Upper lobe of right lung (tissue), 1 donor: ENCODE measurements at places on chromosomes 6 and 20.

- no peak for DNase-seq
Measured at GRCh38 chr6:135493218-135493961, 4.2 kb downstream of the AHI1 start.

GRCh38 chr6:158916617-158917016 is 83.4 kb downstream of the RSPH3 start:
- DNase-seq, result no peak

DNA sequence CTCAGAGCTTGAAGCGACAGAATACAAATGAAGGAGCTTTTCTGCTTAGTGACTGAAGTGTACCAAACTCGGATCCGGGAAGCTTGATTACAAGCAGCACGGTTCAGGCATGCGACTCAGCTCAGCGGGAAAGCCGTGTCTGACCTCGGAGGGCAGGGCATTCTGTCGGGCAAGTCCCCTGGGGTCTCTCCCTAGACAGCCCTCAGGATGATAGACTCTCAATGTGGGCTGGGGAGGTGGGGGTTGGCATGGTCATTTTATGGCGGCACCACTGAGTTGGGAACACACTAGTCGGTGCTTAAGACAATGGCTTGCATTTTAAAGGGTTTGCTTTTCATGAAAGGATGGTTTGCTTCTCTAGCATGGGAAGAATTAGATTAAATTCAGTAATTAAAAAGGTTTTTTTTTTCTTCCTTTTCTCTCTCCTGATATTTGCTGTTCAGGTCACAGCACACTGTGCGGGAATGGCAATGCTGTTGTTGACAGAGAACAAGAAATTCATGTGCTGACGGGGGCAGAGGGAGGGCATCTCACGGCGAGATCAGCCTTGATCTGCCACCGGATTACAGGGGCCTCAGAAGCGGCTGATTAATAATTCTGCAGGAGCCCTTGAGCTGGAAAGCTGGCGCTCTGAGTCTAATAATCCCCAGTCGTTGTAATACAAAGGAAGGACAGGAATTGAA is 80.7 kb upstream of the TRAF3IP2 start:
- no peak for DNase-seq

- no peak for DNase-seq
Measured at GRCh38 chr6:25878721-25879322, 4.8 kb upstream of the SLC17A3 start.

DNA sequence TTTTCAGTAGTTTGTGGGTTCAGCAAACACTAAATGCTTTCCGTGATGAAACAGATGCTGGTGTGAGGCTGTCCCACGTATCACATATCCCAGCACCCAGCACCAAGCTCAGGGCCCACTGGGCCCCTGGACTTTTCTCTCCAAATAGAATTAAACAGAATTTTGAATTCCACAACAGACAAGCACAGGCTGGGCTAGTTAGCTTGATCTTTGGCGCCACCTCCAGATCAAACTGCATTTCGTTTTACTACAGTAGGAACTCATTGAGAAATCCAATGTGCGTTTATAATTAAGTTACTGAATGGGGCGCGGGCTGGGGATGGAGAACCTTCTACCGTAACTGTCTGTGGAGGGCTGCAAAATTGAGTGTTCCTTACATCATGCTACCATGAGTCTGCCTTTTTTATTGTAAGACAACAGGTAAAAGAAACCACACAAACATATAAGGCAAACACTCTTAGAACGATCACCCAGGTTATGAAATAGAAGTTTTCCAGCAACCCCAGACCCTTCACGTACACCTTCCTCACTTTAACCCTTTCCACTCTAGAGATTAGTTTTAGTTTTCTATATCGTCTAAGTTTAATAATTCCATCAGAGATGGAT is 107.8 kb downstream of the ZFP64 start:
- no peak for DNase-seq

- DNase-seq, result no peak
Measured at GRCh38 chr6:16190214-16190613, 48.2 kb upstream of the GMPR start.

DNA sequence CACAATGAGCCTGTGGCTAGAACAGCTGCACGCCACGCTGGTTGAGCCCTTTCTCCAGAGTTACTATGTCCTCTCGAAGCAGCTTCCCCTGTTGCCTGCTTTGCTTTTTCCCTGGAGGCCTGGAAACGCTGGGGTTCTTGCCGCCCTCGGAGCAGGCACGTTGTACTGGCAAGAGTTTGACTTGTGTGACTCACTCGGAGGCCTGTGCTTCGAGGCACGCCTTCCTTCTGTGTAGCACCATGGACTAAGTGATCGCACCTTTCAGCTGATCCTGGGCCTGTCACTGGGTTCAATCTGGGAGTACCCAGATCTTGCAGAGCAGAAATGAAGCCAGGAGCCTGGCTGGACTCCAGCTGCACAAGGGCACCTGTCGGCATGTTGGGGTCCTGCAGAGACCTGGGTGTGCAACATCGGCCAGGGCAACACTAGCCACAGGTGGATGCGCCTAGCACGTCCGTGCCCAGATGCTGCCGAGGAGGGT is 5.2 kb downstream of the INSM1 start:
- no peak for DNase-seq

GRCh38 chr6:39777661-39778060 is 14.5 kb upstream of the DAAM2 start:
- DNase-seq, result peak; percentile 64

- DNase-seq, result no peak
Measured at GRCh38 chr20:49279677-49280462, 2.0 kb upstream of the ZNFX1 start.

DNA sequence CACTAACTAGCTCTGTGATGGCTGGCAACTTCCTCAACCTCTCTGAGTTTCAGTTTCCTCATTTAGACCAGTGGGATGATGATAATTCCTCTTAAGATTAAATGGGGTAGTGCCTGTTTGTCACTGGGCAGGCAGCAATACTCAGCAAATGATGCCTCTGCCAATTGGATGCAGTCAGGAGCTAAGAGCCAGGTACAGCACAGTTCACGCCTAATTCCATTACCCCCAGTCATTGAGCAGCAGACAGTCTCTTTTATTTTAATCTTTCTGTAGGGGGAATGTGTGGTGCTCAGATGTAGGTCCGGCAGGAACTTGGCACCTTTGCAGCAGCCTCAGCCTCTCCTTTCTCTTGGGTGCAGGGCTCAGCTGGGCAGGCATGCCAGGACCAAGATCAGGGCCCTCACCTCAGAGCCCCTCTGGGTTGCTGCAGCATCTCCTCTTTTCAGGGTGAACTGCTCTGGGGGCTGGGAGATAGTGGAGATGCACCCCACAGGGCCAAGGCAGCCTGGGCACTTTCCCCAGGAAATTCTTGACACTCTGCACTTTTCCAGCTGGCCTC is 243.8 kb downstream of the LRFN2 start:
- DNase-seq, result no peak

- no peak for DNase-seq
Measured at GRCh38 chr6:138923561-138923960, 64.5 kb downstream of the REPS1 start.

GRCh38 chr6:108407904-108408827 is 113.3 kb downstream of the AFG1L start:
- no peak for DNase-seq

DNA sequence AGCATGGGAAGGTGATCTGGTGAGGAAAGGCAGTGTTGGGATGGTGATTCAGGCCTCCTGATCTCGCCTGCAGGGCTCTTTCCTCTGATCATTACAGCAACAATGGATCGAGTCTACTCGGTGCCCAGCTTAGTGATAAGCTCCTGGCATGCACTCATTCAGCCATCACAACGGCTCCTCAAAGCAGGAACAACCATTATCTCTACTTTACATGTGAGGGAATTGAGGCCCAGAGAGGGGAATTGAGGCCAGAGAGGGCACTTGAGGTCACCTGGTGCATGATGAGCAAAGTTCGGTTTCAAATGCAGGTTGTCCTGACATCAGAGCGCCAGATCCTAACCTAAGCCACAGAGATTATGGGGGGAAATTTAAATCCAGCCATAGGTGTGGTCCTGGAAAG is 42.0 kb upstream of the BPIFA2 start:
- DNase-seq, result no peak

DNA sequence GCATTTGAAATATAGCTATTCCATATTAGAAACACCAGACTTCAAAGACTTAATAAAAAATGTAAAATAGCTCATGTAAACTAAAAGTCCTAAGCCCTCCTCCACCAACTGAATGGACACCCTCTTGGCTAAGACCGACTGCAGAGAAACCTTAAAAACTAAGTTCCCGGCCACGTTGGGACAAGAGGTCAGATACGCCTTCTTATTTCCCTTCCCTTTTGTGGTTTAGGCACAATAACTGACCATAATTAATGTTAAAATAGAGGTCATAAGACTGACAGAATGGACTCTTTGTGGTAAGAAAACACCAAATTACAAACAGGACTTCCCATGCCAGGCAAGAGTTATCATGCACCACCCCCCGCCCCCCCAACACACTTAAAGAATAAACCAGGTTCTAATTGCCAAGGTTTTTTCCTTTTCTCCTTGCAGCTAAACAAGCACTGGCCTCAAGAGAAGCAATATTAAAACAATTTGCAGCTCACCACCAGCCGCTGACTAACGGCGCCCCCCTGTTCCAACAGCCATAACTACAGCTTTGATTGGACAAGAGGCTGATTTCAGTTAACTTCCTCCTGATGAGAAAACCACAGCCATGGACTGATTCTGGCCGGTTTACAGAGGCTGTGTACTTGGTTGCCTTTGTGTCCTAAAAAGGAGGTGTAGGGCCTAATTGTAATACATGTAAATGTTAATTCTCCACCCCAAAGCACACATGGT is 10.7 kb upstream of the LAMP5 start:
- DNase-seq, result no peak

- no peak for DNase-seq
Measured at GRCh38 chr6:19472153-19472552, 365.0 kb upstream of the ID4 start.

DNA sequence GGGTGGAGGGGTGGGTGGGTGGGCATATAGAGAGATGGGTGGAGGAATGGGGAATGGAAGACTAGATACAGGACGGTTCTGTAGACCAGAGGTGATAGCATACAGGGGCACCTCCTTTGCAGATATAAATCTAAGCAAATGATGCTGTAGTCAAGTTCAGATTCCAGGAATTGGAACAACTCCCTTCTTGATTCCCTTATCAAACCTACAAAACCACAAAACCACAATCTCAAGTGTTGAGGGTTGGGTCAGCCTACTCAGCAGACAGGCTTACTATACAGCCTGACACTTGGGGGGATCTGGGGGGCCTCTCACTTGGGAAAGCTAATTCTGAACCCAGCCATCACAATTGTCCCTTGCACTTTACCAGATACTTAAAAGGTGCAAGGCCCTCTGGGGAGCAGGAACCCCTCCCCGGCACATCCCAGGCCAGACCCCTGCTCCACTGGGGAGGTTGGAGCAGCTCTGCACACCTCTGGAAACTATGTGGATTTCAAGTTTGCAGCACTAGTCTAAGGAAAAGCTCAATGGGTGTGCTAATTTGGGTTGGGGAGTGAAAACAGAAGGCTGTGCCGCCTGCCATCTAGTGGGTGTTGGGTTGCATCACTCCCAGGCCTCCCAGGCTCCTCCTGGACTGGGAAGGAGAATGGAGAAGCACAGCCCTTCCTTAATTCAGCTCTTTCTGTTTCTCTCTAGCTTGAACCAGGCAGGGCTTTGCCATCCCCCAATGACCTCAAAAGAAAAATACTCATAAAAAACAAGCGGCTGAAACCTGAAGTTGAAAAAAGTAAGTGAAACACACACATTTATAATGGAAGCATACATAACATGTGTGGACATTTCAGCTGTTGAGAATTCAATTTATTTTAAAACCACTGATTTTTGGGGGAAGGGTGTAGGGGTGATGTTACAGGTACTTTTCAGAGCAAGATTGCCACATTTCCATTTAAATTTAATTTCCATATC is 121.2 kb upstream of the LAMP5 start:
- peak; percentile 85 for DNase-seq

DNA sequence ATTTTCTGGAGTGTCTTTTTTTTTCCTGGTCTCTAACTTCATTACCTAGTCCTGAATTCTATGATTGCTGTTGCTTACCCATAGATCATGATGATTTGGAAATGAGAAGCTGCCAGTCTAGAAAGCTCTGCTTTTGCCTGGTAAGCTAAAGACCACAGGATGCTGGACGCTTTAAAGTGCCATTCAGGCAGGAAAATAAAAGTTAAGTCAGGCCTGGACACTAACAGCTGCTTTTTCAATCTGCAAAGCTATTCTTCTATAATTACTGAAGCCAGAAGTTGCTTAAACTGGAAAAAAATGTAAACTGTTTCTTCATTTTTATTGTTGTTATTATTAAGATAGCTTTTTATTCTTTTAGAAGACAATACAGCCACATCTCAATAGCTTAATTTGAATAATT is 129.8 kb upstream of the SPACA1 start:
- DNase-seq, result no peak

DNA sequence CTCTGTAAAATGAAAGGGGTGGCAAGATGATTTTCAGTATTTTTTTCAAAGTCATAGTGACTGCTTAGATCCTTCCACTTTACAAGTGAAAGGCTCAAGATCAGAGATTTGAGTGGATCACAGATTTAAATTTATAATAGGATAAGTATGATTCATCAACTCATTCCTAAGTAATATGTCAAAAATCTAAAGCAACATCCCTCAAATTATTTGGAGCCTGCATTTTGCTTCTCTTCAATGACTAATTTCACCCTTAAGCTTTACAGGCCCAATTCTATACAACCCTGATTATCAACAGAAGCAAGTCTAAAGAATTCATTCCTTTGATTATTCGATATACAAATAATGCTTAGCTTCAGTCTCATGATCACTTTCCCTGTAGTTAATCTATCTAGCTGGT is 93.9 kb upstream of the HEY2 start:
- no peak for DNase-seq

- DNase-seq, result no peak
Measured at GRCh38 chr6:147166360-147166944, 37.8 kb upstream of the STXBP5 start.

DNA sequence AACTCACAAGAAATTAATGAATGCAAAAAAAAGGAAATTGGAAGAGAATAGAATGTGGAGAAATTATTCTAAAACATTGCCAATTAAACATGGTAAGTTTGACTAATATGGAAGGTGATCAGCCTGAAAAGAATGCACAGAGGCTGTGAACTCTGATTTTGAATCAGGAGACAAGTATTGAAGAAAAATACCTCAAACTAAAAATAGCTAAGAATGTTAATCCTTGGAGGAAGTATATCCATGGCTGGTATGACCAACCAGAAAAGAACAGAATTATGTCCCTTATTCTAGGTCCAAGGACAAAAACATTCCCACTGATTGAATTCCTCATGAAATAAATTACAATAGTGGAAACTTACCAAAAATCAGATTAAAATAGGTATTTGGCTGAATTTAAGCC is 7.3 kb upstream of the RIMS1 start:
- DNase-seq, result no peak

GRCh38 chr20:48709058-48709691 is 118.6 kb downstream of the PREX1 start:
- no peak for DNase-seq

GRCh38 chr6:31007694-31008093 is 2.6 kb upstream of the MUC22 start:
- DNase-seq, result no peak
